ENCODE measurements at places on chromosomes 11 and 22. TPM values are rescaled to one million over a fixed set of nuclear protein-coding genes. Genes with fewer than 3 reads are reported as not detected.

The JAML gene
- total RNA-seq: 0.30 TPM

The TCN1 gene
- total RNA-seq: 1.7 TPM

The UPB1 gene
- total RNA-seq: 0.27 TPM

The LYVE1 gene
- 0.34 TPM for total RNA-seq

DNA sequence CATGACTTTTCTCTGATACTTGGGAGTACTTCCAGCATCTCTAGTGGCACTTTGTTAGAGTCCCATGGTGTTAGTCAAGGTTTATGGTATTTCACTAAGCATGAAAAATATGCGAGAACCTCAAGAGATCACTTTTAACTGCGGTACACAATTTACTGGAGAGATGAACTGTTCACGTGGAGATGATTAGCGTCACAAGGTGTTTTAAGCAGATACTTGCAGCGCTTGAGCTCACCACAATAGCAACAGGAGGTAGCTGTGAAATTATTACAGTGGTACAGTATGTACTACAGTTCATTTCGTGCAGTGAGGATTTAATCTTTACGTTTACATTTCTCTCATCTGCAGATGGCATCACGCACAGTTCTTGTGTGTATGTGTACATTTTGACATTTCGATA, 4.5 kb downstream of the PARVA start:
- no peak for DNase-seq

- DNase-seq: no peak
These were observed 23.9 kb downstream of the RTN4RL2 start for GRCh38 chr11:57484141-57484710.

- no peak for DNase-seq
These were observed 9.5 kb upstream of the OOSP4A start for GRCh38 chr11:59954219-59954847.

- DNase-seq: no peak
These were observed 19.0 kb upstream of the APOA1 start for GRCh38 chr11:116856423-116856822.

DNA sequence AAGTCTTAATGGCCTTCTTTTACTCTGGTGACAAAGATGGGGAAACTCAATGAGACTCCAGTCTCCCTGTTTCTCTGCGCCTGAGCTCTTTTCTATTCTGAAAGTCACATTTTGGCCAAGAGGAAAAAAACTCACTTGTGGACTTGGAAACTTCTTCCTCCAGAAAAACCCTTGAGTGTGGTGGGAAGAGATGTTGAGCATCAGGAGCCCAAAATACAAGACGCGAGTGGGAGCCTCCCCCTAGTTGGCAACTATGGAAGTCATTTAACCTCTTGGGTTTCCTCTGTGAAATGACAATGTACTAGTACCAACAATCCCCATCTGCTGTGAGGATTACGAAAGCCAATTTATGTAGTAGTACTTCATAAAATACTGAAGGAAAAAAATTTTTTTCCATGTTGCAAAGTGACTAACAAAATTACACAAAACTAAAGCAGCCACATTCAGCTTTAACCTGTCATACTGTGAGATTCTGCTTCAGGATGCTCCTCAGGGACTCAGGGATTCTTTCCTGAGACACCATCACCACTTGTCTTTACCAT, 524 bp upstream of the SLC25A17 start:
- DNase-seq: no peak

- DNase-seq: no peak
These were observed 19.7 kb upstream of the ALX4 start for GRCh38 chr11:44329472-44330230.

DNA sequence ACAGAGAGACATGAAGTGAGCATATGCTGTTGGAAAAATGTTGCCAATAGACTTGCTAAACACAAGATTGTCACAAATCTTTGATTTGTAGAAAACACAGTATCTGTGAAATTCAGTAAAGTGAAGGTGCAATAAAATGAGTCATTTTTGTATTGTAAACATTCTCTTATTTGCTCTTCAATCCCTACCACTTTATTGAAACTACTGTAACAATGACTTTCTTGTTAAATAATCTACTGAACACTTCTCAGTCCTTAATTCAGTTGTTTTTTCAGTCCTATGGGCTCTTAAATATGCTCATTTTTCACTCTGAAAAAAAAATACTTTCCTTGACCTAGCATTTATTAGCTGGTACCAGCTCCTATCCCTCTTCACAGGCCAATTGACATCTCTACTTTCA, 531.9 kb downstream of the DLG2 start:
- no peak for DNase-seq
